MCF 10A (cell line): ENCODE measurements at places on chromosomes 3 and 15.

- H3K4me1 ChIP-seq = no peaks in the 10 kb centered on the region
- DNase-seq = no peak
- no peaks in the 10 kb centered on the region for H3K36me3 ChIP-seq
- no peak overlapping the region for H3K27ac ChIP-seq
Observed at GRCh38 chr15:73782344-73782959, 29.3 kb upstream of the INSYN1 start.

GRCh38 chr3:183244219-183244618 is 8.8 kb upstream of the B3GNT5 start:
- H3K4me1 ChIP-seq = peaks cover 6% of the 10 kb centered on the region
- H3K27ac ChIP-seq = no peak overlapping the region
- no peak for DNase-seq
- no peaks in the 10 kb centered on the region for H3K27me3 ChIP-seq
- no peaks in the 10 kb centered on the region for H3K36me3 ChIP-seq

GRCh38 chr3:150605998-150606641 is 3.0 kb downstream of the SELENOT start:
- H3K27me3 ChIP-seq = no peaks in the 10 kb centered on the region
- peaks cover 49% of the 10 kb centered on the region for H3K36me3 ChIP-seq
- DNase-seq = no peak
- H3K4me3 ChIP-seq = peak overlapping the region; percentile 92

DNA sequence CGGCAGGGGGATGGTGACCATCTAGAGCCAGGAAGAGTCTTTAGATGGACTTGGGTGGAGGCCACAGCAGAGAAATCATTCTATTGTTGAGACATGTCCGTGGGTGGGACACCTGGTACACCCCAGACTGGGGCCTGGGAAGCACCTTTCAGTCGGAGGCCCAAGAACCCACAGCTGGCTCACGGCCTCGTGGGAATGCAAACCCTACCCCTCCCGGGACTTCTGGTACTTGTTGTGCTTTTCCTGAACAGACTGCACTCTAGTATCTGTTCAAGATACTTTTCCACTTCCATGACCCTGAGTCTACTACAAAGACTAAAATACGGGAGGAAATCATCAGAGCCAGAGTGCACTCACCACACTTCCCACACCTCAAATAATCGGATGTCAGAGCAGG is 60.7 kb downstream of the BDH1 start:
- no peaks in the 10 kb centered on the region for H3K36me3 ChIP-seq
- no peaks in the 10 kb centered on the region for H3K27me3 ChIP-seq
- no peak overlapping the region for H3K4me3 ChIP-seq
- no peak for DNase-seq

DNA sequence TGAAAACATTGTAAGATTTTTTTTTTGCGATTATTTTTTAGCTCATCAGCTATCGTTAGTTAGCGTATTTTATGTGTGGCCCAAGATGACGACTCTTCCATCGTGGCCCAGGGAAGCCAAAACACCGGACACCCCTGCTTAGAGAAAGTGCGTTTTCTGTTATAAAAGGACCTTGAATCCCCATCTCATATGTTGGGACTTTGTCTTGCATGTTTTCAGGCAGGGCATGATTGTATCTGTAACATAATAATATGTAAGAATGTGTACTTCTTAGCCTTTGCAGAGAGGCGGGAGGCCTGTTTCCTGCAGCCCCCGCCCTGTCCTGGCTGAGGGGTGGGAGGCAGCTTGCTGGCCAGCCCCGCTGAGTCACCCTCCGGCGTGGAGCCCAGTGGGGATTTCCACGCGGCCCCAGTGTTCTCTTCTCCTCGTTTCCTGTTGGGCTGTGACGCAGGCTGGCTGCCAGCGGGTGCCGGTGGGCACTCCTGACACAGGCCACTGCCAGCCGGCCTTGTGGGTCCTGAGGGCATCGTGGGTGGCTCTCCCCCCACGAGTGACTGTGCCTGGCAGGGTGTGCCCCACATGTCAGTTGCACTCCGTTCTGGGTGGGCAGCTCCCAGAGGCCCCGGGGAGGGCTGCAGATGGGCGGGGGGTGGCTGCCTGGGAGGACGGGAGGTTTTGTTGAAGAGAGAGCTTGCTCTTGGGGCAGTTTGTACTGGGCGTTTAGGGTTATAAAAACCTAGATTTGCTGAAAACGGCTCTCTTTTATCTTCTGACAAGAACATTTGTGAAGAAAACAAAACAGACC is 55.6 kb downstream of the SMAD3 start:
- H3K4me3 ChIP-seq = peak overlapping the region; percentile 55
- H3K27me3 ChIP-seq = no peaks in the 10 kb centered on the region
- peak; percentile 77 for DNase-seq
- H3K36me3 ChIP-seq = peaks cover 14% of the 10 kb centered on the region

DNA sequence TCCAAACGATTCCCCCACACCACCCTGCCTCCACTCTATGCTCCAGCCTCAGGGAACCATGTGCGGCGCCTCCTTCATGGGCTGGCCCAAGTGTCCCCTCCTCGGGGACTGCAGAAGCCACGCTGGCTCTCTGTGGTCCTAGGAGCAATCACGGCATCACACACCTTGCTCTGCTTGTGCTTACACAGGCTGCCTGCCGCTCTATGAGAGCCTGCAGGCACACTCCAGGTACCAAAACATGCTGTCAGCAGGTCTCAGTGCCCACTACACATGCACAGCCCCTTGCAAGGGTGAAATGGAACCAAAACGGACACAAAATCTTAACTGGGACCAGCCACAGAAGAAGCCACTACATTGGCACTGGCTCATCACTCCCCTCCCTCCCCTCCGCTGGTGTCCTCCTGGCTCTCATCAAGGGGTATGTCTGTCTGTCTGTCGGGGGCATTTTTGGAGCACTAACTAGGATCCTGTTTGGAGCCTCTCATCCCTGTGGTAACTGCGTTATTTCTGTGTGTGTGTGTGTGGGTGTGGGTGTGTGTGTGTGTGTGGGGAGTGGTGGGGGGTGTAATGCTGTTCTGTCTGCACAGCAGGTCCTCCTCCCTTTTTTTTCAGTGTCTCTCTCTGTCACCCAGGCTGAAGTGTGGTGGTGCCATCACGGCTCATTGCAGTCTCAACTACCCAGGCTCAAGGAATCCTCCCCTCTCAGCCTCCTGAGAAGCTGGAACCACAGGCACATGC is 60.6 kb downstream of the DHX30 start:
- H3K4me1 ChIP-seq = no peaks in the 10 kb centered on the region
- no peak overlapping the region for H3K4me3 ChIP-seq
- no peaks in the 10 kb centered on the region for H3K27me3 ChIP-seq
- no peak overlapping the region for H3K27ac ChIP-seq
- peaks cover 88% of the 10 kb centered on the region for H3K36me3 ChIP-seq

GRCh38 chr3:120435621-120436020 is 15.2 kb downstream of the FSTL1 start:
- DNase-seq = no peak
- H3K4me3 ChIP-seq = no peak overlapping the region
- H3K27me3 ChIP-seq = no peaks in the 10 kb centered on the region
- H3K27ac ChIP-seq = peak overlapping the region; percentile 47

DNA sequence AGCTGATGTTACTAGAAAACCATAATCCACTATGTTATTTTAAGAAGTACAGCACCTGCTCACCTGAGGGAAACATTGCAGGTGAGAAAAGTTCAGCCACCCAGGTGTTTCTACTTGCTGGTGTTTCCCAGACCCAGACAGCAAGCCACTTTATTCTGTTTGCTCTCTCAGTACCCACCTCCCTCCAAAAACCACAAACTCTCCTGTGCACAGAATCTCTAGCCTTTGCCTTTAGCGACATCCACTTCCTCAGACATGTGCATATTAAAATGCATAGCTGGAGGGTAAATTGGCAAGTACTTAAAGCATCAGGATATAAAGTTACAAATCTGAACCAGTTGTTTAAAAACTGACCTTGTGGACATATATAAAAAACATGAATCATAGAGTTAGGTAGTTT is 36.7 kb downstream of the VGLL3 start:
- H3K36me3 ChIP-seq = peaks cover 40% of the 10 kb centered on the region
- no peaks in the 10 kb centered on the region for H3K27me3 ChIP-seq
- H3K4me3 ChIP-seq = no peak overlapping the region
- peak; percentile 62 for DNase-seq

DNA sequence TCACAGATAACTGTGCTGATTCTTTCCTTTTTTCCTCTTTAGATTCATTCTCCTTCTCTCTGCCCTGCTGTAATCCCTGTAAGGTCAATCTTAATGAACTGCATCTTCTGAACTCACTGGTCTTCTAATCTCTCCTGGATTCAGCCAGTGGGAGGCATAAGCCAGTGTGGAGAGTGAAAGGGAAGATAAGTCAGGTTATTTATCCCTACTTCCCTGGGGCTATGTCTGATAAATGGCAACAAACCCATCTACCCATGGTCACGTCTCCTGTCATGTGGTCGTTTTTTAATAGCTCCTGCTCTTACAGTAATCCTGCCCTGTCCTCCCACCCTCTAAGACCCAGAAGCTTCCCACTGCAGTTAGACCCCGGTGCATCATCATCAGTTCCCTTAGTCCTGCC is 199.6 kb upstream of the NAALADL2 start:
- no peaks in the 10 kb centered on the region for H3K4me1 ChIP-seq
- no peaks in the 10 kb centered on the region for H3K36me3 ChIP-seq
- no peak for DNase-seq
- no peaks in the 10 kb centered on the region for H3K27me3 ChIP-seq

GRCh38 chr15:78065284-78065872 is 12.1 kb downstream of the TBC1D2B start:
- H3K4me1 ChIP-seq = peaks cover 39% of the 10 kb centered on the region
- no peaks in the 10 kb centered on the region for H3K27me3 ChIP-seq
- peak; percentile 95 for DNase-seq
- H3K4me3 ChIP-seq = no peak overlapping the region
- no peak overlapping the region for H3K27ac ChIP-seq

GRCh38 chr3:195204360-195205163 is 66.4 kb downstream of the XXYLT1 start:
- no peak overlapping the region for H3K4me3 ChIP-seq
- H3K4me1 ChIP-seq = peaks cover 5% of the 10 kb centered on the region
- H3K36me3 ChIP-seq = no peaks in the 10 kb centered on the region

GRCh38 chr3:30428251-30428650 is 178.2 kb upstream of the TGFBR2 start:
- no peaks in the 10 kb centered on the region for H3K27me3 ChIP-seq
- peak overlapping the region; percentile 46 for H3K27ac ChIP-seq
- no peaks in the 10 kb centered on the region for H3K36me3 ChIP-seq
- peaks cover 10% of the 10 kb centered on the region for H3K4me1 ChIP-seq
- no peak for DNase-seq

- DNase-seq = no peak
- H3K4me1 ChIP-seq = no peaks in the 10 kb centered on the region
- no peak overlapping the region for H3K4me3 ChIP-seq
- H3K36me3 ChIP-seq = no peaks in the 10 kb centered on the region
Observed at GRCh38 chr3:2656806-2657777, 453.1 kb downstream of the IL5RA start.

- peaks cover 6% of the 10 kb centered on the region for H3K36me3 ChIP-seq
- H3K4me3 ChIP-seq = no peak overlapping the region
- H3K27ac ChIP-seq = peak overlapping the region; percentile 33
Observed at GRCh38 chr3:106376016-106376570, 507.3 kb upstream of the CBLB start.

DNA sequence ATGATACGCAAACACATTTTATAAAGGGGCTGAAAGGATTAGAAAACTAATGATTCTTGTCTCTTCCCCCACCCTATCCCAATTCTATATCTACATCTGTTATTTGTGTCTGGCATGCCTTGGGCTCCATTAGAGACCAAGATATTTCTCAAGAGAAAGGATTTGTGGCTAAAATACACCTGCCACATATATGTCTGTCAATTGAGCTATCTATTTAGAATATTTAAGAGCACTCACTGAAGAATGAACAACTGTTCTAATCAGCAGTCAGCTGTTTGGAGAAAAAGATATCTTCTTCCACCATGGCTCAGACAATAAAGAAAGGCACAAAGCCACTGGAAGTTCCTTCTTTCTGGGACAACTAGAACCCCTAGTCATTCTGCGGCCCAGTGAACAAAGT is 61.7 kb upstream of the LRRN1 start:
- no peaks in the 10 kb centered on the region for H3K4me1 ChIP-seq
- no peak for DNase-seq
- H3K27ac ChIP-seq = no peak overlapping the region
- H3K4me3 ChIP-seq = no peak overlapping the region
- H3K27me3 ChIP-seq = no peaks in the 10 kb centered on the region

GRCh38 chr15:52294881-52295420 is 653 bp downstream of the MYO5C start:
- H3K4me3 ChIP-seq = peak overlapping the region; percentile 69
- peak overlapping the region; percentile 77 for H3K27ac ChIP-seq
- no peaks in the 10 kb centered on the region for H3K36me3 ChIP-seq
- H3K27me3 ChIP-seq = no peaks in the 10 kb centered on the region
- peaks cover 34% of the 10 kb centered on the region for H3K4me1 ChIP-seq

- H3K27ac ChIP-seq = no peak overlapping the region
- no peak for DNase-seq
- H3K36me3 ChIP-seq = no peaks in the 10 kb centered on the region
- H3K27me3 ChIP-seq = no peaks in the 10 kb centered on the region
Observed at GRCh38 chr3:65664446-65664845, 374.3 kb downstream of the MAGI1 start.

DNA sequence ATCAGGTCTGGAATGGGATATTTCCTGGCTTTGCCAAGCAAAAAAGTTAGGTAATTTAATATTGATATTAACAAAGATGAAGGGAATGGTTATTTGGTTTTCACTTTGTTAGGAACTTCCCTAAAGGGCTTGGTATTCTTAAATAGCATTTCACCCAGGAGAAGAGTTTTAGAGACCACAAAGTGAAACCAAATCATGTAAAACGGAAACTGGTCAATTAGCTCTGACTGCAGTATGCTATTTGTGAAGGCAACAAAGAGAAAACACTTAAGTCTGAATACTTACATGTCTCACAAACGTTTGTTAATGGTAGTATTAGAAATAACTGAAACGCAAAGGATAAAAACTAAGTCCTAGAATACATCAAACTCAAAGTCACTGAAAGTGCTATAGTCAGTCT is 32.4 kb upstream of the SETMAR start:
- no peaks in the 10 kb centered on the region for H3K27me3 ChIP-seq
- no peak for DNase-seq
- H3K27ac ChIP-seq = no peak overlapping the region
- H3K4me1 ChIP-seq = no peaks in the 10 kb centered on the region
- H3K36me3 ChIP-seq = no peaks in the 10 kb centered on the region
